ENCODE measurements at places on chromosomes 16 and 17. TPM values are rescaled to one million over a fixed set of nuclear protein-coding genes. Genes with fewer than 3 reads are reported as not detected.

Gene AIPL1
- total RNA-seq: not detected

Gene PPY
- total RNA-seq: not detected

- DNase-seq: no peak
These were observed 231.4 kb downstream of the TMEM114 start for GRCh38 chr16:8358937-8359336.

- no peak for DNase-seq
These were observed 77.0 kb downstream of the WWOX start for GRCh38 chr16:78176435-78176834.

GRCh38 chr17:51056813-51057510 lies 63.7 kb downstream of the SPAG9 start:
- DNase-seq: no peak

DNA sequence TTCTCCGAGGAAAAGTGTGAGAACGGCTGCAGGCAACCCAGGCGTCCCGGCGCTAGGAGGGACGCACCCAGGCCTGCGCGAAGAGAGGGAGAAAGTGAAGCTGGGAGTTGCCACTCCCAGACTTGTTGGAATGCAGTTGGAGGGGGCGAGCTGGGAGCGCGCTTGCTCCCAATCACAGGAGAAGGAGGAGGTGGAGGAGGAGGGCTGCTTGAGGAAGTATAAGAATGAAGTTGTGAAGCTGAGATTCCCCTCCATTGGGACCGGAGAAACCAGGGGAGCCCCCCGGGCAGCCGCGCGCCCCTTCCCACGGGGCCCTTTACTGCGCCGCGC lies at the start of gene ERBB2:
Gene ERBB2, plus strand, starts transcription at position 247 of the 330 bp plus-strand sequence. CDS start 175 bp downstream, outside the sequence.
- no peak for DNase-seq

DNA sequence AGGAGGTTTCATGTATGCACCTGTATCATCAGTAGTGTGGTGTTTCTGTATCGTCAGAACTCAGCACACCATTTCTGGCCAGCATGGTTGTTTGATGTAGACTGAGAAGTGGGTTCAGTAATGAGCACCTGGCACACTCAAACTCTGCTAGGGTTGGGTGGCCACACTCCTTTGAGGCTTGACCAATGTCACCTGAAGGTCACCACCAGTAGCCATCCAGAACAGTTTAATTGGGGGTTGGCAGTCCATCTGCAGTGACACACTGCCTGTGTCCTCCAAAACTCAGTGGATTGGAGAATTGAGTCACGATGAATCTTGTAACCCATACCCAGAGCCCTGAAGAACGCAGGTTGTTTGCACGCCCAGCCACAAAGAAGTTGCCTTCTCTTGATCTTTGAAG lies 86.8 kb upstream of the HSBP1 start:
- DNase-seq: no peak
